GM13977 (cell line): ENCODE measurements at places on chromosomes 6 and 20.

DNA sequence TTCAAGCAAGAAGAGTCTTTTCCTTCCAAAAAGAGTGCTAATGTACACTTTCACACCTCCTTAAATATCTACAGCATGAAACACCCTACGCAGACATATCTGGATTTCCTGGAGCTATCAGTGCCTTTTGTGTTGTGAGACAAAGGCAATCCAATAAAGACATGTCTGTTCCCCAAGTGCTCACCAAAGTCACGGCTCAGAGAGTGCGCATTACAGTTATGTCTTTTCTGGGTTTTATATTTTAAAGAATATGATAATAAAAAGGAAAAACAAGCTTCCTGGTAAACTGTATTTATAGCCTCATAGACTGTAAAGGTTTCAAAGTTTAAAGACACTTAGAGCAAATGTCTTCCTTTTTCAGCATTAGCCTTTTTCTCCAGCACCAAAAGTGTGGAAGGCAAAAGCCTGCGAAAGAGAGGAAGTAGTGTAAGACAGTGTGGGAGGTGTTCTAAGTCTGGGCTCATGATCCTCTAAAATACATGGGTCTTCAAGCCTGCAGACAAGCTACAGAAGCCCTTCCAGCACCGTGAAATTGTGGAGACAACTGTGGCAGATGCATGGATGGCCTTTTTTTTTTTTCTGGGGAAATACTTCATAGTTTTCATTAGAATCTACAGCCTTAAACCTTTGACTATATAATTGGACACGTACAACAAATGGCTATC is 135.0 kb upstream of the SLC35B3 start:
- no peak for DNase-seq

DNA sequence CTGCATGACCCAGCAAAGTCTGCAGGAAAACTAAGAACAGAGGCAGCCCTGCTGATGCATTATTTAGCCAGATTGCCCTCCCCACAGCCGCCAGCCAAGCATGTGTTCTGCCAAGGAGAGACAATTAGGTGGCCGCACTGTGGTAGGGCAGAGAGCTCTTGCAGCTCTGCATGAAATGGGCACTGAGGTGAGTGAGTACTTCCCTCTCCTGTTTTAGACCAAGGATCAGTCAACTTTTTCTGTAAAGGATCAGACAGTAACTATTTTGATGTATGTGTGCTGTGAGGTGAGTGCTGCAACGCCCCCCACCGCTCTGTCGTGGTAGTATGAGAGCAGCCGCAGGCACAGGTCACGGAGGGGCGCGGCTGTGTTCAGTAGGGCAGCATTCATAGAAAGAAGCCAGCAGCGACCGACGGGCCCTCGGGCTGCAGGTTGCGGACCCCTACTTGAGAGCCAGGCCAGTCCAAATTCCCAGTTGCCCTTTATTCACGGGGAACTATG is 23.8 kb upstream of the FAM50B start:
- DNase-seq: no peak

GRCh38 chr6:6006006-6006427 is 708 bp downstream of the NRN1 start:
- DNase-seq: peak; percentile 39

- DNase-seq: no peak
These were observed 5.1 kb downstream of the RPS21 start for GRCh38 chr20:62392077-62392418.

- DNase-seq: no peak
These were observed 202.1 kb downstream of the ANKRD60 start for GRCh38 chr20:58026361-58026760.

GRCh38 chr20:8535403-8536261 is 403.6 kb downstream of the PLCB1 start:
- DNase-seq: peak; percentile 9

DNA sequence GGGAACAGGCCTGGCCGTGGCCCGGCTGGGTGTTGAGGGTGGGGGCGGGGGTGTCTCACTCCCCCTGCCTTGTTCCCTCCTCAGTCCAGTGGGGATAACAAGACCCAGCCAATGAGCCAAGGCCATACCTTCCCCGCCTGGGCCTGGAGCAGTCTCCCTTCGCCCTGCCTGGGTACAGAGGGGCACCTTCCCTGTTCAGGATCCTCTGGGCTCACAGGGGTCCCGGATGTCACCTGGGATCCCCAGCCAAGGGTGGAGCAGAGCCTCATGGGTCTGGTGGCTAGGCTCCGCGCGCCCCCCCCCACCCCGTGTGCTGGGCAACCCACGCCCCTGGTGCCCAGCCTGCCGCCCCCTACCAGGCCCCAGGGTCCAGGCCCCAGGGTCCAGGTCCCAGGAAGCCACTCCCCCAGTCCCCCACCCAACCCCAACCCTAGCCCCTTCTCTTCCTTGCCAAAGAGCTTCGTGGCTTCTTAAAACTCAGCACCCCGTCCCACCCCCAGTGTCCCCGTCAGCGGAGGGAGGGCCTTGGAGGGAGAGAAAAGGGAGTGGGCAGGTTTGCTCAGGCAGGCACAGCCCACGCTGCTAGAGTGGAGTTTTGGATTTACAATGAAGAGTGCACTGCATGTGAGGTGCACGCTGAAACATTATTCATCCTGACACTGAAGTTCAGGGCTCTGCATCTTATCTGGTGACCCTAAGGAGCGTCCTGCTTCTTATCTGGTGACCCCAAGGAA is 11.8 kb downstream of the HRH3 start:
- no peak for DNase-seq

GRCh38 chr6:70586114-70586513 is 19.4 kb downstream of the SDHAF4 start:
- peak; percentile 50 for DNase-seq

DNA sequence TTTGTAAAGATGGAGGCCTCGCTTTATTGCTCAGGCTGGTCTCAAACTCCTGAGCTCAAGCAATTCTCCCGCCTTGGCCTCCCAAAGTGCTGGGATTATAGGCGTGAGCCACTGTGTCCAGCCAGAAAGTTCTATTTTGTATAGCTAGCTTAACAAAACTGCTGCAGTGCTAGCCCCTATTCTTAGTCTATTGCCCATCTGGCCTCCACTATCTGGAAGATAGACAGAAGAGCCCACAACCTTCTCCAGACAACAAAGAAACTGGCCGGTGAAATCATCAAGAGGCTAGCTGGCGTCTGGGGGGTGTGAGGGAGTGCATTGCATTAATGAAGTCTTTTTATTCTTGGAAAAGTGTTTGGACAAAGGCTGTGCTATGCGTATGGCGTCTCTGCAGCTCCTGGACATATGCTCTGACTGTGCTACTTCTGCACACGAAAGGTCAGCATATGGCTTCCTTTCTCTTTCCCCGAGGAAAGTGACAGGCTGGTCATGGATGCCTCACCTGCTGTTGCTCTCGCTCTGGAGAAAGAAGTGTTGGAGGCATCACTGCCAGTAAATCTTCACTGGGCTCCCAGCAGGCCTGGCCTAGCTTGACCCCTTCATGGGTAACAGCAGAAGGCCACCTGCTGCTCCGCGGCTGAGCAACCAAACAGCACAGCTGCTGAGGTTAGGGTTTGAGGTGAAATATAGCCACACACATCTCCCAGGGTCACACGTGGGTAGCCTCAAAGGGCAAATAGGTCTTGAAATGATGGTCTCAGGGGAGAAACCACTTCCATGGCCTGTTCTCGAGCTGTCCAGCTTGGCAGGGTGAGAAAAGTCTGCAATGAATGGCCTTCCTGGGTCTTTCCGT is 95.1 kb upstream of the IYD start:
- DNase-seq: no peak

DNA sequence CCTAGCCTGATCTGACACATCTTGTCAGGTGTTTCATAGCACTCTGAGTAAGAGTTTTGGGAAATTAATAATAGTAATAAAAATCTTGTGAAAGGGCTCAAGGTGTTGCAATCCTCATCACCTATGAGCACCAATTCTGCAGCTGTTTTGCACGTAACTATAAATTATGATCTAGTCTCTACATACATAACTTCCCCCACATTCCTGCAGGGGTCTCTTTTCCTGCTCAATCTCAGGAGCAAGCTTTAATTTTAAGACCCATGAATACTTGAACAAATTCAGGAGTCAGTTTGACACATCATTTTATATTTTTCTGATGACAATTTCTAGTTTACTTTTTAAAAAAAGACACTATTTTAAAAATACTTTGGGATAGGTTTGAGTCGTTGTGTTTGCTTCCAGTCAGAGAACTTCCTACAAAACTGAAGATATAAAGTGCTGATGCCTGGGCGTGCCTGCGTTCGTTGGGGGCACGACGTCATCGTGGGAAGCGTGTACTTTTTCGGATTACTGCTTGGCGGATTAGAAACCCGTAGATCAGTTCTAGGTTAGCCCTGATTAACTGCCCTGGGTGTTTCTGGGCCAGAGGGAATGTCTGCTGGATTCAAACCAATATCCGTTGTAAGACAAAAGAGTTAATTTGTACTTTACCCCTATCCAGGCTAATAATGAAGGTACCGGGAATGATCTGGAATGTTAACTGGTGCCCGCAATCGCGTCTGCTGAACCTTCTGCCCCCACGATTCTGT is 1.0 kb upstream of the E2F3 start:
- DNase-seq: peak; percentile 30

GRCh38 chr20:13397300-13397724 is 176.2 kb downstream of the ISM1 start:
- no peak for DNase-seq

GRCh38 chr6:32803416-32803815 is 13.4 kb downstream of the HLA-DOB start:
- no peak for DNase-seq

- no peak for DNase-seq
These were observed 15.5 kb upstream of the ARMC2 start for GRCh38 chr6:108832738-108833137.

- no peak for DNase-seq
These were observed 16.6 kb downstream of the VSTM2L start for GRCh38 chr20:37919389-37920040.

DNA sequence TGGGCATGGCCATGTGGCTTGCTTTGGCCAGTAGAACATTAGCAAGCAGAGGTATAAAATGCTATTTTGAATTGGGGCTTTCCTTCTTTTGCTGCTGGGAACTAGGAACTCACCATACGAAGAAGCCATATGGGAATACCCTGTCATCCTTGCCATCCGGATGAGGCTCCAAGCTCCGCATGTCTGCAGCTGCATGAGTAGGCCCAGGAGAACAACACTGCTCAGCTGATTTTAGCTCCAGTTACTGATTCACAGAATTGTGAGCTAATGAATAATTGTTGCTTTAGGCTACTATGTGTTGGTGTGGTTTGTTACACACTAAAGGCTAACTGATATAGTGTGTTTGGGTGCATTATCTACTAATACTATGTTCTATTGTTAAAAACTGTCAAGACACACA is 2.7 kb upstream of the PLCB4 start:
- no peak for DNase-seq

- no peak for DNase-seq
These were observed 82.7 kb downstream of the MDN1 start for GRCh38 chr6:89736893-89737292.

DNA sequence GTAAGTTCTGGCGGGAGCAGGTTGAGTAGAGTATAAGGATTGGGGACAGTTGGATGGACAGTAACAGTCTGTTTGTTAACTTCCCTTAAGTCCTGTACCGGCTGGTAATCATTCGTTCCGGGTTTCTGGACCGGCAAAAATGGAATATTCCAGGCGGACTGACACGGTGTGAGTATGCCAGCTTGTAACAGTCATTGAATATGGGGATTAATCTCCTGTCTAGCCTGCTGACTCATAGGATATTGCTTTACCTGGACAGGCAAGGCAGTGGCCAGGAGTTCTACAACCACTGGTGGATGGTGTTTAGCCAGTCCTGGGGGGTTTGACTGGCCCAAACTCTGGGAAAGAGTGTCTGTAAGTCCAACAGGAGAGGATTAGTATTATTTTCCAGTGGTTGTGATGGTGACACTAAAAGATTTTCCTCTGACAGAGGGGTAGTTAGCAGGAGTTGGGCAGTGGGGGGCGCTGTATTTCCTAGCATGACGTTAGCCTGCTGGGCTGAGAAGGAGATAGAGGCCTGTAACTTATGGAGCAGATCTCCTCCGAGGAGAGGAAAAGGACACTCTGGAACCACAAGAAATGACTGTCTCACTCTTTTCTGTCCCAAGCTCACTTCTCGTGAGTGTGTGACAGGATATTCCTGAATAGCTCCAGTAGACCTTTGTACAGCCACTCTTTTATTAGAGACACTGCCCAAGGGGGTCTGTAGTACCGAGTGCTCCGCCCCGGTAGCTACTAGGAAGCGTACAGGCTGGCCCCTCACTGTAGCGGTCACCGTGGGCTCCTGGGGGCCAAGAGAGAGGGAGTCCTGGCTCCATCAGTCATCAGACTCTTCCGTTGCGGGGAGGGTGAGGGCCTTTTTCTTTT is 152.2 kb downstream of the TRIM27 start:
- no peak for DNase-seq

DNA sequence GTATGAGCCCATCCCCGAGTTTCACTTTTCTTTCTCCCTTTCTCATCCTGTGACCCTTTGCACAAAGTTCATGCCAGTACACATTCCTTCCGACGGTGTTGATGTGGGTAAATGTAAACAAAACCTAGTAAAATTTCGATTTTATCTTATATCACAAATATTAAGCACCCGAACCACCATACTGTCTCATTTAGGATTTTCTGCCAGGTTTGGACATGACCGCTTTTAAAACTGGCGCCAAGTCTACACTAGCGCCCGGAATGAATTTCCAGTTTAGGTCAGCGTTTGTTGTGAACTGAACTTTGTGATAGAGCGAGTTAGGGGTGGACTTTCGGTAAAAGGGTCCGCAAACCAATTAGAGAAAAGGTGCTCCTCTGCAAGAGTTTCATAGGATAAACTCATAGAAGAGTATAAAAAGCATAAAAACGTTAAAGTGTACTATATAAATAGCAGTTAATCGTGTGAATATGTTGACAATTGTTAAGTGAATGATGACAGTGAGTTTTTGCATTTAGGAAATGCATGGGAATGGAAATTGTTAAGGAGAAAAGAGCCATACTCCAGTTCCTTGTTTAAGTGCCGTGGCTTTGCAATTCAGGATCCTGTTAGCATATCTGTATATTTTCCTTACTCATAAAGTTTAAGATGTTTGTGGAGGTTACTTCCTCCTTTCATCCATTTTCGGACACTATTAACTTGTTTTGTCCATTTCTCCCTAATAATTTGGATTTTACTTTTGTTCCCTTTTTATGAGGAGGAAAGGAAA is 937 bp downstream of the AKAP7 start:
- no peak for DNase-seq

- DNase-seq: no peak
These were observed 47.9 kb upstream of the SLC22A16 start for GRCh38 chr6:110524305-110524704.

DNA sequence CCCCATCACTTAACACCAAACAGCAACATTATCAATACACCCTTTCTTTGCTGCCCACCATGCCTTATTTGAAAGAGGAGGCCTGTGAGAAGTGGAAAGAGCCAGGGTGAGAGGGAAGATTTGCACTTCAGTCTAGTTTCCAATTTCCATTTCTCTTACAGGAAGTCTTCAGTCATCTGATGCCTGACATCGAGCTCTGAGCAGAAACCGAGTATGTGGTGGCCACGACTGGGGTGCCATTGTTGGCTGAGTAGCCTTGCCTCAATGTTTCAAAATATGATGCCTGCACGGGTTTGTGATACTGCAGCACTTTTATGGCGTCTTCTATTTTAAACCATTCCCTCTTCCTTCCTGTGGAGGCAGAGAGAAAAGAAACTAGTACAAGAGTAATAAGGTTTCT is 39.8 kb upstream of the SMIM29 start:
- DNase-seq: peak; percentile 28

- no peak for DNase-seq
These were observed 61.8 kb downstream of the GCNT2 start for GRCh38 chr6:10582774-10583508.

- DNase-seq: no peak
These were observed 512 bp downstream of the TTBK1 start for GRCh38 chr6:43243664-43244321.

GRCh38 chr6:25619217-25619616 is 32.8 kb upstream of the SCGN start:
- no peak for DNase-seq

GRCh38 chr20:47125508-47125757 is 230.8 kb downstream of the EYA2 start:
- DNase-seq: no peak
